Thoracic aorta (tissue), 2 donors: ENCODE measurements at places on chromosomes 4 and X. TPM values are rescaled to one million over a fixed set of nuclear protein-coding genes. Genes with fewer than 3 reads are reported as not detected.

DNA sequence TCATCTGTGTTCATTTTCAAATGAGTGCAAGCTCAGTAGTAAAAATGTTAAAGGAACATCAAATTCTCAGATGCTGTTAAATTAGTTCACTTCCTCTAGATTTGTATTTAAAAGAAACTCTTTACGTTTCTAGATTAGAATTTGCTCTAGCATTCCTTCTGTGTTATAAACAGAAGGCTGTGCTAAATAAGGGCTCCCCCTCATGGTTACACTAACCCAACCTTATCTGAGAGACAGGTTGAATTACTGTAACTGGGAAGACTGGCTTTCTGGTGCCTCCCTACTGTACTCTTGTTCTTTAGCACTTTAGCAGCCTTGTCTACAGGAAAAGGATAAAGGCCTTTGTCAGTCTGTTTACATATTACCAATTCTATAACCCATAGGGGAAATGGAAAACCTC, 56.8 kb downstream of the RXFP1 start:
- no peaks in the 10 kb centered on the region for H3K4me1 ChIP-seq
- no peak for DNase-seq
- no peak overlapping the region for H3K4me3 ChIP-seq
- no peaks in the 10 kb centered on the region for H3K36me3 ChIP-seq

DNA sequence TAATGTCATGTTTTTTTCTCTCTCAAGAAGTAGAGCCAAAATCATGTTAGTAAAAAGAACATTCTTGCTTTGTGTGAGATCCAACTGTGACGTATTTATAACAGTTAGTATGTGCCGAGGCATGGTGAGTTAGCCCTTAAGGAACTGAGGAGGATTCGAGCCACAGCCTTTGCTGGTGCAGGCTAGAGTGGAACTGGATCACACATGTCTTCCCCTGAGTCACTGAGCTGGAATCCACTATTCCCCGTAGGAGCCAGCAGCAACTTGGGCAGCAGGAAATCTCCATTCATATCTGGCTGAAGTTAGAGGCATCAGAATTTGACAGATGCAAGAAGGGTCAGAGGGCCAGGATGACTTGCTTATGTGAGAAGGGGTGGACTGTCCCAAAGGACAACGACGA, 144.6 kb upstream of the KIT start:
- H3K27me3 ChIP-seq, result no peaks in the 10 kb centered on the region
- H3K4me3 ChIP-seq, result no peak overlapping the region
- DNase-seq, result peak; percentile 3

DNA sequence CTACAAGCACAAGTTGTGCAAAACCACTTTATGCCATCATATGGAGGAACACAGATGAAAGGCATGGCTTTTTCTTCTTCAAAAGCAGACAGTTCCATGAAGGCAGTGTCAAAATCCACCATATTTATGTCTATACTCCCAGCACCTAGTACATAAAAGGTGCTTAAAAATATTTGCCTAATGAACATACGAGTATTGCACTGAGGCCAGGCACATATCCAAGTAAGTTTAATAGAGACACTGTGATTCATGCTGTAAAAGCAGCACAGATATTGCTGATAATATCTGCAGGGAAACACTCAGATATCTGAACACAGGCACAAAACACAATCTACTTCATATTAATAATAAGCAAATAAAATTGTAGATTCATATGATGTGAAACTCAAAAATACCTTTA, 48.1 kb upstream of the CXCL8 start:
- H3K4me1 ChIP-seq, result no peaks in the 10 kb centered on the region
- no peaks in the 10 kb centered on the region for H3K36me3 ChIP-seq
- H3K27me3 ChIP-seq, result no peaks in the 10 kb centered on the region
- no peak overlapping the region for H3K4me3 ChIP-seq
- no peak overlapping the region for H3K27ac ChIP-seq

DNA sequence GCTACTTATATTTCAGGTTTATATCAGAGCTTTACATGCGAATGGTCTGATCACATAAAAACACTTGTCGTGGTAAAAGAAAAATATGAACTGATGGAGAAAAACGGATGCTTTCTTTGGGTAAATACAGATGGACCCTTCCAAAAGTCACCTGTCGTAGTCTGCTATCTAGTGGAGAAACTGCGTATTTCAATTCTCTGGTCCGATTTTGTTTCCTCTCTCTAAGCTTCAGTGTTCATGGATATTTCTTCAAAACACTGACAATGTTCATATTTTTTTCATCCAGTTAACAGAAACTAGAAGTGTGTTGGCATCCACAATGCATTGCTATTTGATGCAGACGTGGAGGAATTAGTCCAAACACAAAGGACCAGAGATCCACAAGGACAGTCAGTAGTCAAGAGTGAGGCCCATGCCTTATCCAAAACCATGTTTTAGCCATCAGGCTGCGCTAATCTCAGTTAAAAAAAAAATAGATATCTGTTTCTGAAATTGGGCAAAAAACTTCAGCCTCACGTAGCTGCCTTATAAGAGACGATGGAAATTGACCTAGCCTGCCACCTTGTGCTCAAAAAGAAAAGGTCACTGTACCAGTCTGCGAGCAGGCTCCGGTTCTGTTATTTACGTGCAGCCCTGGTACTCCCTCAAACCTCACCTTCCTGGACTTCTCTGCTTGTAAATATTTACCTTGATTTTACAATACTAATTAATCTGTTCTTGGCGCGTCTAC, 16.0 kb downstream of the MEPE start:
- no peaks in the 10 kb centered on the region for H3K36me3 ChIP-seq
- peaks cover 8% of the 10 kb centered on the region for H3K4me1 ChIP-seq
- H3K4me3 ChIP-seq, result peak overlapping the region; percentile 65
- H3K27me3 ChIP-seq, result no peaks in the 10 kb centered on the region
- H3K27ac ChIP-seq, result peak overlapping the region; percentile 4
- DNase-seq, result no peak

The PCDH18 gene
- 31.0 TPM for total RNA-seq

The GYPB gene
- total RNA-seq, result not detected
